CD4-positive, alpha-beta T cell treated with Interleukin-6 for 4 hours (primary cell): ENCODE measurements at places on chromosomes 4 and X.

DNA sequence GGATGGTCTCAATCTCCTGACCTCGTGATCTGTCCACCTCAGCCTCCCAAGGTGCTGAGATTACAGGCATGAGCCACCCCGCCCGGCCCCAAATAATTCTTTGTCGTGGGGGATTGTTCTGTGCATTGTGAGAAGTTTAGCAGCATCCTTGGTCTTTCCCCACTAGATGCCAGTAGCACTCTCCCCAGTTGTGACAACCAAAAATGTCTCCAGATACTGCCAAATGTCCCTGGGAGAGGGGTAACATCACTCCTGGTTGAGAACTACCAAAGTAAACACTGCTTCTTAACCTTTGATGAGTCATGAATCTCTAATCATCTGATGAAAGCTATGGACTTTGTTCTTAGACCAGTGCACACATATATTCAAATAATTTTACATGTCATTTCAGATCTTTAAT, 90.7 kb upstream of the BRS3 start:
- no peak for DNase-seq

DNA sequence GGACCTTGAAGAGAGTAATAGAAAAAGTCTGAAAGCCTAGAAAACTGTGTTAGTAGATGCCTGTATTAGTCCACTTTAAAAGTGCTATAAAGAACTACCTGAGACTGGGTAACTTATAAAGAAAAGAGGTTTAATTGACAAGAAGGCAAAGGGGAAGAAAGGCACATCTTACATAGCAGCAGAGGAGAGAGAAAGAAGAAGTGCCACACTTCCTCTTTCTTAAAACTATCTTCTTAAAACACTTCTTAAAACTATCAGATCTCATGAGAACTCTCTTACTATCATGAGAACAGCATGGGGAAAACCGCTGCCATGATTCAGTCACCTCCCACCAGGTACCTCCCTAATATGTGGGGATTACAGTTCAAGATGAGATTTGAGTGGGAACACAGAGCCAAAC, 18.8 kb upstream of the COL25A1 start:
- no peak for DNase-seq

- no peak for DNase-seq
Observed at GRCh38 chrX:2536141-2536540, 35.4 kb upstream of the DHRSX start.

- DNase-seq: peak; percentile 1
Observed at GRCh38 chrX:56797574-56798338, 68.7 kb downstream of the NBDY start.

- DNase-seq: no peak
Observed at GRCh38 chrX:87338510-87338909, 179.1 kb upstream of the KLHL4 start.

GRCh38 chrX:3651277-3651676, 62.2 kb downstream of the PRKX start:
- DNase-seq: peak; percentile 35

GRCh38 chr4:87067124-87067885, 132.5 kb downstream of the AFF1 start:
- no peak for DNase-seq

GRCh38 chr4:123825596-123826291, 429.1 kb downstream of the SPRY1 start:
- DNase-seq: no peak

DNA sequence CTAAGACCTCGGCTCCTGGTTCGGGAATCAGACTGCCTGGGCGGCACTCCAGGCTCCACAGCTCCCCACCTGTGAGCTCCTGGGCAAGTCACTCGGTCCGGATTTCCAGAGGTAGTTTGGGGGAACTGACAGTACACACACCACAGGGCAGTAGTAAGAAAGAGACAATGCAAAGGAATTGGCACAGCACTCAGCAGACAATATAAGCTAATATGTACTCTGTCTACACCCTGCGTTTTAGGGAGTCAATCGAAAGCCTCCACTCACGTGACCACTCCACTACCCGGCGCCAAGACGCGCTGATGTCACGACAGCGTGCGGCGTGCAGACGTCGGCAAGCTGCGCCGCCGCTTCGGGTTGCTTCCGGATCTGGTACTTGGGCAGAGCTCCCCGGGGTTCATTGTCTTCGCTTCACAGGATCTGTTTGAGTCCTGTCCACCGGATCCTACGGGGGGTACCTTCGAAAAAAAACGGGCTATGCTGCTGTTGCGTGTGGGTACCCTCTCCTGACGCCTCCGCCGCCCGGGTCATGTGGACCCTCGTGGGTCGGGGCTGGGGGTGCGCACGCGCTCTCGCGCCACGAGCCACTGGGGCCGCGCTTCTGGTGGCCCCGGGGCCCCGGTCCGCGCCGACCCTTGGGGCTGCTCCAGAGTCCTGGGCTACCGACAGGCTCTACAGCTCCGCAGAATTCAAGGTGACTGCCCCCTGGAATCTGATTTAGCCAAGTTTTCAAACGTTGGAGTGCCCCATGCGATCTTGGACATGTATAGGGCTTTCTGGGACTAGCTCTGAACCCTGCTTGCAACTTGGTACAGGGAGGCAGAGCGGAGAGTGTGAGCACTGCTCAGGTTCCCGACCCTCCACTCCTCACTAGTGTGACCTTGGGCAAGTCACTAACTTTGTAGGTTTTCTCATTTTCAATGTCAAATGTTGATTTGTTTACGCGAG, at the start of gene GUF1:
Gene GUF1 (plus strand): TSS at position 327 of the 948 bp plus-strand sequence. CDS start 203 bp downstream, at position 530.
- peak; percentile 89 for DNase-seq

DNA sequence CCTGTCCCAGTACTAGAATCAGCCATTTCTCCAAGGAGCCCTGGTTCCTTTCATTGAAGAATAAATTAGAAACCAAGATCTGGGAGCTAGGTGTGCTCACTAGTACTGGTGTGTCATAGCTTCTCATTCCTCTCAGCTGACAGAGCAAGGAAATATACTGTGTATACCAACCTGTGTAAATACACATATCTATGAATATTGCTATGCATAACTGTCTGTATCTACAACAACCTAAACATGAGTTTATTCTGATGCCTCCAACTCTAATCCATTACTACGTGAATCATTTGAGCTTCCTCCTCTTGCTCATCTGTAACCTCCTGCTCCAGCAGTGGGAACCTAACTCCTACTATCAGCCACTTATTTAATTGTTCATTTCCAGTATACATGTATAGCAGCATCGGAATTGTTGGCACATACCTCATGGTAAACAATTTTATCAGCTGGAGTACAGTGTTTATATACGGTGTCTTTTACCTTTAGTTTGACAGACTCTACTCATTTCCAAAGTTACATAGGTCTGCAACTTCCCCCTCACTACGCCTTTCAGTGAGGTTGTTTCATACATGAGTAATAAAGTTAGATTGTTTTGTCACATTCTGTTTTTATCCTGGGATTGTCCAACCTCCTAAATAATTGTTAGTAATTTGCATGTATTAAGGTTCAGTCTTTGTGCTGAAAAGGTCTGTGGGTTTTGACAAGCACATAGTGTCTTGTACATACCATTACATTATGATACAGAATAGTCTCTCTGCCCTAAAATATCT, 7.1 kb upstream of the SCRG1 start:
- DNase-seq: no peak

DNA sequence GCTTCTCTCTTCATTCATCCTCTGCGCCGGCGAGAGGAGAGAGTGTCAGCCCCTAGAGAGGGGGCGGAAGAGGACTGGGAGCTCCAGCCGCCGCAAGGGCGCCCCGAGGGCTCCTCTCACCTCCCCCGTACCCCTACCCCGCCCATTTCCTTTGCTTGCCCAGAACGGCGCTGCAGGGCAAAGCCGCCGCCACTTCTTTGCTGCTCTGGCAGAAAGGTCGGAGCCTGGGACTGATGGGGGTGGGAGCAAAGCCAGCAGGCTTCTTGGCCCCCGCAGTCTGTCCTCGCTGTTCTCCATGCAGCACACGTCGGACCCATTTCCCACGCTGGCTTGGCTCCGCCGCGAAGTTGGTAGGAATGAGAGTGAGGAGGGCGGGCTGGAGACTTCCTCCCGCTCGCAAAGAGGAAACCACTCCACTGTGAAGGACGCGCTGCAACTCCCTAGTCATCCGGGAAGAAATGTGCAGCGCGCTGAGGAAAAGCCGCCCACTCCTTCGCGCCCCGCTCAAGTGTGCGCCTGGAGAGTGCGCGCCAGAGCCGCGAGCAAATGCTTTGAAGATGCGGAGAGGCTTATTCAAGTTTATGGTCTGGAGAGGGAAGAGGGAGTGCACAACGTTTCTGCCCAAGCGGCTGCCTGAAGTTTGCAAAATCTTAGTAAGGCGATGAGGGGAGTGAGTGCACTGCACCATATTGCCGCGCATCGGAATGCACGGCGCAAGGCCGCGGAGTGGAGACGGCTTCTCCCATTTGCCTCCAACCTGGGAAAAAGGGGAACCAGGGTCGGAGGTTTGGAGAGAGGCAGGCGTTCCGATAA, 2.8 kb upstream of the PCDH7 start:
- DNase-seq: no peak

DNA sequence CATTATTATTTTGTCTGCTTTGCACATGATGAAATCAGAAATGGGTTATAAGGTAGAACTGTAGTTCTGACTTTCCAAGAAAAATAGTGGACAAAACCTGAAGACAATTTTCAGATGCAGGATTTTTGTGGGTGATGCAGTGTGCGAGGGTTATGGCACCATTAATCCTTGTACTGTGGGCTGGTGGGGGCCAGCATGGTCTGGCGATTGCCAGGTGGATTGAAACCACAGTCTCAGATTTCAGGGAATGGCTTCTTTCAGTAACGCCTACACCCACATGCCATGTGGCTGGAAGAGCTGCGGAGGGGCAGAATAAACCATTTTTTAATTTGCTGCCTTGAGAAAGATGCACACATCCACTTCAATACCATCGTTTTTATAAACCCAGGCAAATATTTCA, 150.5 kb downstream of the ARSF start:
- no peak for DNase-seq

- DNase-seq: peak; percentile 6
Observed at GRCh38 chrX:45769761-45770582, 569.3 kb upstream of the DIPK2B start.

DNA sequence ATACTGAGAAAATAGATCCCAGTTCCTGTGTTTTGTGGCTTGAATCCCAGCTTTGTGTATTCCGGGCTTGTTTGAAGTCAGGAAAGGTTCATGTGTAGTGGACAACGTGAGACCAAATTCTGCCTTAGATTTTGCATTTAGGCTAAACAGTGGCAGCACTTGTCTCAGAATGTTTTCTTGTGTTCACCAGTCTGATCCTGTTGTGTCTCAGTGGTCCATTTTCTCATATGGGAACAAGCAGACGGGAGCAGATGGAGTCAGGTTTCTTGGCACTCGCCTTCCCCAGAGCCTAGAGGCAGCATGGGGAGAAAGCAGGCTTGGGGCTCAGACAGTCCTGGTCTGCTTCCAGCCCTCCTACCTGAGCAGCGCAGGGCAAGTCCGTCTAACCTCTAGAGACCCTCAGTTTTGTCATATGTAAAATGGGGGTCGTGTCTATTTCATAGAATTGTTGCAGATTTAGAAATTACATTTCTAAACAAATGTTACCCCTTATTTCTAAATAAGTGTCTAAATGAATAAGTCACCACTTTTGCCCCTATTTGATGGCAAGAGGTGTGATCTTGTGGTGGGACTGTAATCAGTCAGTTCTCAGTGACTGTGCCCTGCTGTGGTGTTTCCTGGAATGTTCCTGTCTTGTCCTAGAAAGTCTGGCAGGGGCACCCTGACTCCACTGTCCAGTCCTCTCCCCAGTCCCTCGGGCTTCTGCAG, 28.3 kb upstream of the MSANTD1 start:
- no peak for DNase-seq

DNA sequence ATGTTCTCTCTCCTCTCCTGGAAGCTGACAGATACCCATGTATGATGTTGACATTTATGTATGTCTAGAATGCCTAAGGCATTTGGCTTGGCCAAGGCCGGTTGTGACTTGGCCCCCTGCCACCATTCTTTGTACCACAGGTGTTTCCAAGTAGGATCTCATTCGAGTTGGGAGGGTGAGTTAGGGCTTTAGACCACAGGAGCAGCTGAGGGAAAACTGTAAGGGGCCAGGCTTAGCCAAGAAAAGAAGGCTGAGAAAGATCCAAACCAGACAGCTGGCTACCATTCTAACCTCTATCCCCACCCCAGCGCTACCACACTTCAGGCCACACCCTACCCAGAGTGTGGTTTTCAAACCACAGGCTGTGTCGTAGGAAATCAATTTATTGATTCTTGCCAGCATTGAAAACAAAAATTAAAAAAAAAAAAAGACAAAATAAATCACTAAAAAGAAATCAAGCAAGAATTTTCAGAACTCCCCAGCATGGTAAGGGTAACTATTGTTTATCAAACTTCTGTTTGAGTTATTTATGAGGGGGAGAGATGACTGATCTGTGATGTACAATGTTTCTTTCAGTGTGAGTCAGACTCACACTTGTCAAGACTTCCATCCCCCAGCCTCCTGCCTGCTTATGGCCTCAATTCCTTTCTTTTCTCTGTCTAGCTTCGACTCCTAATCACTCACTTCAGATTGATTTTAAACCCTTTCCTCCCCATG, 9.9 kb downstream of the TMSB4X start:
- peak; percentile 64 for DNase-seq
